NCI-H460 (cell line): ENCODE measurements at places on chromosomes 4 and X. TPM values are rescaled to one million over a fixed set of nuclear protein-coding genes. Genes with fewer than 3 reads are reported as not detected.

The NAT8L gene
- total RNA-seq, result 7.1 and 7.7 TPM in 2 replicates

- no peak for DNase-seq
These were observed 37.5 kb downstream of the PNPLA4 start for GRCh38 chrX:7889680-7890079.

DNA sequence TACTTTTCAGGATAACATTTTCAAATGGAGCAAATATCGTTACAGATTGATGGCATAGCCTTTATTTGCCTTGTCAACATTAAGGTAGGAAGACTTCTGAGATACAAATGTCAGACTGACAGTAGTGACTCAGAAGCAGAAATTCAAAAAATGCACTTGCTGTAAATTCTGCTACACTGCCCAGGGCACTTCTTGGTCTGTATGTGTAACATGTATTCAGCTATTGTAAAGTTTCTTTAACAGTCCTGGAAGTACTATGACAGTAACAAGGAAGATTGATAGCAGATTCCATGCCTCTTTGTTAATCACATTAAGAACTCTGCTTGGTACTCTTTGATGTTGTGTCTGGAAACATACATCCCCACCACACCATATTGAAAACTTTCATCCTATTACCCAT lies 69.6 kb upstream of the PCDH18 start:
- no peak for DNase-seq

DNA sequence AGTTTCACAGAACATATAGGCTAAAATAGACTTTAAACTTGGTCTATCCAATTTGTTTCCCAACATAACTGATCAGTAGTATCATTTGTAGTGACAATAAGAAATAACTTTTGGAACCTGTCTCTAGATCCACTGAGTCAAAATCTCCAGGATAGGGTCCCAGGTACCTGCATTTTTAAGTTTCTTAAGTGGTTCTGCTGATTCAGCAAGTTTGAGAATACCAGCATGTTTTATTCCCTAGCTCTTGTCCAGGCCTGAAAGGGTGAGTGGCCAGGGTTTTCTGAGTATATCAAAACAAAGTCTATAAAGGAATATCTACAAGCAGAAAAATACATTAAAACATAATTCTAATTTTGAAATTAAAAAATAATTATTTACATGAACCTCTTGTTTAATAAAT lies 573.1 kb upstream of the POU3F4 start:
- no peak for DNase-seq

DNA sequence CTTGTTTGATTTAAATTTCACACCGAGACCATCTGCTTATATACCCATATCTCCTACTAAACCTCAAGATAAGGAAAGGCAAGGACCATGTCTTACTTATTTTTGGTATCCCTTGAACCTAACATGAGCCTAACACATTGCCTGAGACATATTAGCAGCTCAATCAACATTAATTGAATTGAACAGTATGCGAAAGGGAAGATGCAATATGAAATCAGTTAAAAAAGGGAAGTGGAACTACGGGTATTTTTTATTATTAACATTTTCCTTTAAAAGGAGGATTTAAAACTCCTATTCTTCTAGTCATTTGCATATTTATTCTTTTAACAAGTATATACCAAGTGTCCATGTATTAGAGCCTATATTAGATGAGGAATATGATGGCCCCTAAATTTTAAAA lies 197.0 kb downstream of the CAMK2D start:
- no peak for DNase-seq

- DNase-seq, result no peak
These were observed 4.9 kb downstream of the SPRY1 start for GRCh38 chr4:123401271-123402120.

GRCh38 chr4:2842687-2843262 lies 869 bp upstream of the ADD1 start:
- no peak for DNase-seq

GRCh38 chrX:119030990-119031389 lies 41.8 kb upstream of the CT47C1 start:
- no peak for DNase-seq
